NCI-H524 (cell line): ENCODE measurements at places on chromosomes 1 and 21.

GRCh38 chr1:40838980-40839942 is 22.9 kb downstream of the CITED4 start:
- no peak for DNase-seq

DNA sequence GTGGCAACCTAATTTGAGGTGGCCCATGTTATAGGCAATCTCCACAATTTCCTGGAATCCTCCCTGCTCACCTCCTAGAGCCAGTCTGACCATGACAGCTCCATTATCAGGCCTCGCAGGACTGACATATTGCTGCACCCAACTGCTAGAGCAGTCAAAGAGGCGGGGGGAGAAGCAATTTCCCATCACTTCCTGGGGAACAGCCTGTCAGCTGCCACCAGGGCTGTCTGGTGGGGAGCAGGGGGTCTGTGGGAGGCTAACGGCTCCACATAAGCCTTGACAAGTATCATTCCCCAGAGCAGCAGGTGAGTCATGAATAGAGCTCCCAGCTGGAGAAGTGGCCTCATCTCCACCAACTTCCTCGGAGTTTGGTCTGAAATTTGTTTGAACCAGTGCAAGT is 322.9 kb downstream of the MATN1 start:
- no peak for DNase-seq

GRCh38 chr21:29228306-29228705 is 70.4 kb upstream of the BACH1 start:
- DNase-seq = no peak

GRCh38 chr1:226529891-226530290 is 18.7 kb upstream of the STUM start:
- DNase-seq = no peak

- no peak for DNase-seq
Observed at GRCh38 chr1:172627702-172628101, 31.2 kb upstream of the FASLG start.

- peak; percentile 44 for DNase-seq
Observed at GRCh38 chr1:174021591-174022079, 522 bp downstream of the RC3H1 start.

DNA sequence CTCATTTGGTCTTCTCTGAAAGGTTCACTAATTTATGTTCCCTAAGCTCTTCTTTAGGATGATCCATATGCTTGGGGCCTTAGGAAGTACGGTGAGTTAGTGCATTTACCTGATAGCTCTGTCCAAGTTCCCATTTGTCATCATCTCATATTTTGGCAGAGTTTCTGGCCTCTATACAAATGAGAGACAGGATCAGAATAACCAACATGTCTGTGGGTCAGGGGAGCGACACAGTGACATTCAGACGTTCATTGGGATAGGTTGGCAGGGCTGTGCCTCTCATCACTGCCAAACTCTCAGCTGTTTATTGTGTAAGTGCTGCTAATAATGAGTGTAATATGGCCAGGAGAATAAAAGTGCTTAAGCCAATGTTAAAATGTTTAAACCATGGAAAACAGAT is 561.1 kb upstream of the ZRANB2 start:
- DNase-seq = no peak

DNA sequence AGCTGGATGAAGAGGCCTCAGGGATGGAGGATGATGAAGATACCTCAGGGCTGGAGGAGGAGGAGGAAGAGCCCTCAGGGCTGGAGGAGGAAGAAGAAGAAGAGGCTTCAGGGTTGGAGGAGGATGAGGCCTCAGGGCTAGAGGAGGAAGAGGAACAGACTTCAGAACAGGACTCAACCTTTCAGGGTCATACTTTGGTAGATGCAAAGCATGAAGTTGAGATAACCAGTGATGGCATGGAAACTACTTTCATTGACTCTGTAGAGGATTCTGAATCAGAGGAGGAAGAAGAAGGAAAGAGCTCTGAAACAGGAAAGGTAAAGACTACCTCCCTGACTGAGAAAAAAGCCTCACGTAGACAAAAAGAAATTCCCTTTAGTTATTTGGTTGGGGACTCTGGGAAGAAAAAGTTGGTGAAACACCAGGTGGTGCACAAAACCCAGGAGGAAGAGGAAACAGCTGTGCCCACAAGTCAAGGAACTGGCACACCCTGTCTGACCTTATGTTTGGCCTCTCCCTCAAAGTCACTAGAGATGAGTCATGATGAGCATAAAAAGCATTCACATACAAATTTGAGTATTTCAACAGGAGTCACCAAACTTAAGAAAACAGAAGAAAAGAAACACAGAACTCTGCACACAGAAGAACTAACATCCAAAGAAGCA is 15.4 kb downstream of the L1TD1 start:
- no peak for DNase-seq
